ENCODE measurements at places on chromosomes 2 and 18.

DNA sequence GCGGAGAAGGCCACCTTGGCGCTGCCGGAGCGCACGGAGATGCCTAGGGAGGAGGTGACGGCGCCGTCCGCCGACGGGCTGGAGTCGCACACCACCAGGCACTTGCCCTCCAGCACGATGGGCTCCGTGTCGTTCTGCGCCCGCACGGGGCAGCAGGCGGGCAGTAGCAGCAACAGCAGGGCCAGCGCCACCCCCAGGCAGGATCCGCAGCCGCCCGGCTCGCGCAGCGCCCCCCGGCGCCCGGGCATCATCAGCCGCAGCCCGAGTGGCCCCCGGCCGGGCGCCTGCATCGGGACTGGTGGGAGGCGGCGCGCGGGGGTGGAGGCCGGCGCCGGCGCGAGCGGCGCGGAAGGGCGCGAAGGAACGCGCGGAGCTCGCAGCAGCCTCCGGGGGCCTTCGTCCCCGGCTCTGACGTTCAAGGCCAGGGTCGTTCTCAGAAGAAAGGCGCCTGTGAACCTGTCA, 2.2 kb downstream of the CBLN2 start:
- DNase-seq: no peak

DNA sequence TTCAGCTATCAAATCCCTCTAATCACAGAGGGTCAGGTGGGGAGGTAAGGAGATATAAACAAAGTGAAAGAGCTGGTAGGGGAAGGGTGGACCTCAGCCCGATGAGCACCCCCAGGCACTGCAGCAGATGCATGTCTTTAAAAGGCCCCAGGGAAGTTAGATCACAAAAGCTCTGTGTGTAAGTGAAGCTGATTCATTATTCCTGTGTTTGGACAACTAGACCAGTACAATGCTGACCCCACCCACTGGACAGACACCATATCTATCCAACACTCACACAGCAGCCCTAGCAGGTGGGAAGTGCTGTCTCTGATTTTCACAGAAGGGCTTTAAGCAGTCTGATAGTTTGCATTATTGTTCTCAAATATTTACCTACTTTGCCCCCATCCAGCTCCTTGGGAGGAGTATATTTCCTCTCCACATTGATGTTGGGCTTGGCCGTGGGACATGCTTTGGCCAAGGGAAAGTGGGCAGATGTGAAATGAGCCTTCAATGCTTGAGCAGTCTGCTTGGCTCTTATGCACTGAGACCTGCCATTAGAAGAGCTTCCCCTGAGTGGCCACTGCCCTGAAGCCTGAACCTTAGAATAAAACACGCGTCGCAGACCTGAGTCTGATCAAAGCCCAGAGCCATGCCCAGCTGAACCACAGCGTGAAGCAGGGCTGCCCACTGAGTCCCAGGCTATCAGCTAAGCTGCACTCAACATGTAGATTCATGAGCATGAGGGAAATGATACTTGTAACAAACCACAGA, 111.4 kb downstream of the COPS8 start:
- DNase-seq: no peak

DNA sequence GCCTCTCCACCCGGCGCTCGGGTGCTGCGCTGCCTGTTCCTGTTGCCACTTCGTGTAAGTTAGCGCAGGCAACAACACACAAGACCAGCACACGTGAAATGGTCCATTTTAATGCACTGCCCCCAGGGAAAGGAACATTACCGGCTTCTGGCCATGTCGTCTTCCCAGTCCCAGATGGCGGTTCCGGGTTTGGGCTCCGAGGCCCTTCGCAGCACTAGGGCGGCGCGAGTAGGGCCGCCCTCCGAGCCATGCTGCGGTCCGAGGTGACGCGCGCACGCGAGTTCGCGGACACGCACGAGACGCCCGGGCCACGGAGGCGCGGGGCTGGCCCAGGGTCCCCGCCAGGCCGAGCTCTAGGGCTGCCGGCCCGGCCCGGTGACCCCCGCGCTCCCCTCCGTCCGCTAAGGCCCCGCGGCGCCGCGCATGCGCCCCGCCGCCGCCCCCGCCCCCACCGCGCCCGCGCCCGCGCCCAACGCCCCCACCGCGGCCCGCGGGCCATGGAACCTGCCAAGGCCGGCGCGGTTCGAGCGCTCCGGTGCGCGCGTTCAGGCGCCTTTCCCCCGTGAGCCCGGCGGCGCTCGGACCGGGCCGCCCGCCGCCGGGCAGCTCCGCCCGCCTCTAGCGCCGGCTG, 367 bp upstream of the ZNF236 start:
- DNase-seq: peak; percentile 79

- no peak for DNase-seq
Measured at GRCh38 chr18:58429442-58429841, 199.4 kb downstream of the ALPK2 start.

DNA sequence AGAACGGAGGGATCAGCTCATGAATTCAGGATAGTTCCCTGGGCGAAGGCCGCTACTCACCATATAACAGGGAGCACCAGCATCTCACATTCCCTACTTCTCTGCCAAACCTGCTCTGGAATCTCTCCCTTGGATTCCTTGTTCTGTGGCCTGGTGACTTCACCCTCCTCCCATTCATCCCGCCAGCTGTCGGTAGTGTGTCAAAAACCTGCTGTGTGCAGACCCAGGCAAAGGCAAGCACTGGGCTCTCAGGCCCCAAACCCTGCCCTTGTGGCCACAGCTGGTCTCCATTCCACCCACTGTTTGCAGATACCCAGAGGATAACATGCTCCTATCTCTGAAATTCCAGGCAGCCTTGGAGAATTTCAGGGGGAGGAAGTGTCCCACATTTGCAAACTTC, 151.6 kb downstream of the CAPN13 start:
- DNase-seq: no peak

GRCh38 chr18:23982155-23983079, 32.1 kb upstream of the TTC39C start:
- DNase-seq: no peak

DNA sequence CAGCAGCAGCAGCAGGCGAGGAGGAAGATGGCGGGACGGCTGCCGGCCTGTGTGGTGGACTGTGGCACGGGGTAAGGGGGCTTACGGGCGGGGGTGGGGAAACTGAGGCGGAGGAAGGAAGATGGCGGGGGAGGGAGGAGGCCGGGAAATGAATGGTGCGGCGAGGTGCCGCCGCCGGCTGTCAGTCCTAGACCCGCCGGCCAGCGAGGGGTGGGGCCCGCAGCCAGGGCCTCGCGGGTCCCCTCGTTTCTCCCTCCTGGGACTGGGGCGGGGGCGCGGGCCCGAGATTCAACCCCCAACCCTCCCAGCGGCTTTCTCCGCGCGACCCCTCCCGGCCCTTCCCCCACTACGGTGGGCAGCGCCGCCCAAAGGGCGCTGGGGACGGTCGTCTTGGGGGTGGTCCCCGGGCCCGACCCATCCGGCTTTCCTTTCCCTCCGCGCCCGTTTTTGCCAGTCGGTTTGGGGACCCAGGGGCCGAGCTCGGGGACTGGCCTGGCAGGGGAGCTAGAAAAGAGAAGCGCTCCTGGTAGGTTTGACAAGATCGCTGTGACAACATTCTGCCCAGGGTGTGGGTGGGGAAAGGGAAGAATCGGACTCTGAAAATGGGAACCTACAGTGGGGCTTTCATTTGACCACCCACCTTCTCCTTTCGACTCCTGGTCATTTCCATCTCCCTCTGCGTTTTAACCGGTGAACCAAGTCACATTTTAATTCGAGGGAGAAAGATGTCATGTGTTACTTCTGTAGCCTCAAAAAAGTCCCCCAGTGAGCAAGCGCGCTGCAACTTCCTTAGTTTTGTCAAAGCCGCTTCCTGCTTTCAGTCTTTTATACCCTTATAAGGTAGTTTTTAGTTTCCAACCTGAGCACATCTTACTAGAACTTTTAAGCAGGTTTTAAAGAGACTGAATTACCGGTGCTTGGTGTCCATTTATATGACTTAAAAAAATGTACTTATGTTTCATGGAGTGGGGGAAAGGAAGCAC, 655 bp downstream of the ACTR3 start:
- peak; percentile 77 for DNase-seq

DNA sequence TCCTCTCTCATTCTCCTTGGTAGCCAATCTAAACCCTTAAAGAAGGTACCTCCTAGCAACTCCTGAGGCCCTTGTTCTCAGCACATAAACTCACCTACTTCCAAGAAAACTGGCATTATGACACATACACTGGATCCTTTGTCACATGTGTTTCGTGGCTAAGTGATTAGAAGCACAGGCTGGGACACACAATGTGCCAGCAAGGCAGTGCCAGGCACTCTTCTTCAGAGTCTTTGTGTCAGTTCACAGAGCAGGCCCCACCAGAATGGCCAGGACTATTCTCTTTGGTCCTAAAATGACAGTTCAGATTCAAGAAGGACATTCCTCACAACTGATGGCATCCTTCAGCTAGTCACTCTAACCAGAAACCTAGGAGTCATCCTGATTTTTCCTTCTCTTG, 40.3 kb downstream of the SMC6 start:
- no peak for DNase-seq

GRCh38 chr2:181949047-181949446, 36.6 kb upstream of the PPP1R1C start:
- no peak for DNase-seq

GRCh38 chr2:135914485-135914884, 38.2 kb upstream of the MCM6 start:
- no peak for DNase-seq
